ENCODE measurements at places on chromosomes 13 and 19.

- DNase-seq = peak; percentile 13
These were observed 1.7 kb downstream of the ITM2B start for GRCh38 chr13:48234566-48235340.

- DNase-seq = no peak
These were observed 161.7 kb downstream of the FGF14 start for GRCh38 chr13:102240110-102240509.

GRCh38 chr19:12695997-12696365 lies 450 bp downstream of the FBXW9 start:
- no peak for DNase-seq

GRCh38 chr19:7504684-7505083 lies 11.2 kb upstream of the ZNF358 start:
- DNase-seq = no peak

- DNase-seq = no peak
These were observed 25.1 kb downstream of the AP1M1 start for GRCh38 chr19:16222806-16223205.

DNA sequence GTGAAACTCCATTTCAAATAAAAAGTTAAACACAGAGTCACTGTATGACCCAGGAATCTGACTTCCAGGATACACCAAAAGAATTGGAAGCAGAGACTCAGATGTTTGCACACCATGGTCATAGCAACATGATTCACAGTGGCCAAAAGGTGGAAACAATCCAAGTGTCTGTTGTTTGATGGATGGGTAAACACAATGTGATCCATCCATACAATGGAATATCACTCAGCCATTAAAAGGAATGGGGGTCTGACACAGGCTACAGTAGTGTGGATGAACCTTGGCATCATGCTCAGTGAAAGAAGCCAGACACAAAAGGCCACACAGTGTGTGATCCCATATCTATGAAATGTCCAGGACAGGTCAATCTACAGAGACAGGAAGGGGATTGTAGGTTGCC lies 174.3 kb downstream of the PTPRS start:
- peak; percentile 69 for DNase-seq

GRCh38 chr13:51797664-51798488 lies 6.1 kb downstream of the DHRS12 start:
- DNase-seq = peak; percentile 36

DNA sequence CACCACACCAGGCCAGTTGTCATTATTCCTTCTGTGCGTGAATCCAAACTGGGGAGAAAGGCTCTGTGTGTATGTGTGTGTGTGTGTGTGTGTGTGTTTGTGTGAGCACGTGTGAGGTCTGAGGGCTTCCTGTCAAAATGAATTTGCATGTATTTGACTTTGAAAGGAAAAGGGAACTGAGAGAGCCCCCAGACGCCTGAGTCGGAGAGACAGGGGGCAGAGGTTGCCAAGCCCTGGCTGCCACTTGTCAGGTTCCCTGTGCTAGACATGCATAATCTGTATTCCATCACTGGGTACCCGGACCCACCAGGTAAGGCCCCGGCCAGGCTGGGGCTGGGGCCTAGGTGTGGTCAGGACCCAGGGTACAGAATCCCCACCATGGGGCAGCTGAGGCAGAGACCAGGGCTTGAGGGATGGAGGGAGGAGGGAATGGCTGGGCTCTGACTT lies at the start of gene CLEC17A:
TSS of gene CLEC17A (plus strand) at position 191 of the 447 bp plus-strand sequence. CDS start at position 268, 77 bp downstream.
- no peak for DNase-seq

GRCh38 chr13:71169180-71169579 lies 697.8 kb downstream of the DACH1 start:
- DNase-seq = no peak

DNA sequence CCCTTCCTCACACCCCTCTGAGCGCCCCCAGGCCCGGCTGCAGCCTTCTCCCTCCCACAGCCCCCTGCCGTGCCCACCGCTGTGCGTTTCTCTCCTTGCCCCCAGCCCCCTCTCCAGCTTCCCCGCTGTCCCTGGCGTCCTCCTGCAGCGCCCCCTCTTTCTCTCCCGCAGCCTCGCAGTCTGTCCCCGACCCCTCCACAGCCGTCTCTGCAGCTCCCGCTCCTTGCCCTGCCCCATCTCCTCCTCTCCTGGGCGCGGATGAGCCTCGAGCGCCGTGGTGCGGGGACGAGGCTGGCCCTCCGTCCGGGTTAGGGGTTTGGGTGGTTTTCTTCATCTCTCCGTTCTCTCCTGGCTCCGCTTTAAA lies 1.1 kb downstream of the KMT5C start:
- DNase-seq = no peak

Data from HCEC 1CT (cell line).